Activated CD8-positive, alpha-beta memory T cell treated with anti-CD3 and anti-CD28 coated beads, Interleukin-2, amount 10 ng/mL, durations not matched to agents 7 days and 5 days (primary cell): ENCODE measurements at places on chromosomes 1 and 21. TPM values are rescaled to one million over a fixed set of nuclear protein-coding genes. Genes with fewer than 3 reads are reported as not detected.

The OR2L5 gene
- not detected for total RNA-seq

The MAP3K21 gene
- 1.9 TPM for total RNA-seq

The FNBP1L gene
- total RNA-seq: 0.42 TPM

The PARK7 gene
- 310 TPM for total RNA-seq

The FCGR3B gene
- 0.37 TPM for total RNA-seq
